Activated T-cell treated with anti-CD3 and anti-CD28 coated beads for 48 hours (primary cell): ENCODE measurements at places on chromosomes 7 and 10.

GRCh38 chr10:49001402-49001801 lies 61.8 kb upstream of the LRRC18 start:
- DNase-seq, result no peak

- no peak for DNase-seq
Observed at GRCh38 chr10:20999699-21000098, 102.6 kb upstream of the NEBL start.

DNA sequence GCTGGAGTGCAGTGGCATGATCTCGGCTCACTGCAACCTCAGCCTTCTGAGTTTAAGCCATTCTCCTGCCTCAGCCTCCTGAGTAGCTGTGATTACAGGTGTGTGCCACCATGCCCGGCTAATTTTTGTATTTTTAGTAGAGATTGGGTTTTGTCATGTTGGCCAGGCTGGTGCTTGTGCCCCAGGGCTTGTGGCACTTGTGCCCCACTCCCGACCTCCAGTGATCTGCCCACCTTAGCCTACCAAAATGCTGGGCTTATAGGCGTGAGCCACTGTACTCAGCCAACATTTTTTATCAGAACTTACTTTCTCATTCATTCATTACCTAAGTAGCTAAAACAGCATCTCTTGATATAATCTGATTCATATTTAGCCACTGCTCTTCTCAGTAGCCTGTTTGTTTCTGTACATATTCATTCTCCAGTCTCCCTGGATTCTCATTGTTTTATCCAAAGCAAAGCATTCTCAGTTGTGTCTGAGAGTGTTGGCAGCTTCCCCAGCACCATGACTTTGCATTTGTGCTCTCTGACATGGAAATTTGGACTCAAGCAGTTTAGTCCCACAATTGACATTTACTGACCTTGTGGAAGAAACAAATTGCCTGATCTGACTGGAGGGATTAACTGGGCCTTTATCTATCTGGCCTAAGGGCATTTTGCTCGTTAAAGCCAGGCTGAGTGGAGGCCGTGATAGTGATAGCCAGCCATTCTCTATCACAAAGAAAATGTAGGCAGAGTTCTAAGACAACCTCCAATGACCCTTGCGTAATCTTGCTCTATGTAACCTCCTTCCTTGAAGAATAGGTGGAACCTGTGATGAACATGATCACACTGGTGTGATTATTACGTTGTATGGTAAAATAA lies 44.9 kb downstream of the AKR1B15 start:
- no peak for DNase-seq

DNA sequence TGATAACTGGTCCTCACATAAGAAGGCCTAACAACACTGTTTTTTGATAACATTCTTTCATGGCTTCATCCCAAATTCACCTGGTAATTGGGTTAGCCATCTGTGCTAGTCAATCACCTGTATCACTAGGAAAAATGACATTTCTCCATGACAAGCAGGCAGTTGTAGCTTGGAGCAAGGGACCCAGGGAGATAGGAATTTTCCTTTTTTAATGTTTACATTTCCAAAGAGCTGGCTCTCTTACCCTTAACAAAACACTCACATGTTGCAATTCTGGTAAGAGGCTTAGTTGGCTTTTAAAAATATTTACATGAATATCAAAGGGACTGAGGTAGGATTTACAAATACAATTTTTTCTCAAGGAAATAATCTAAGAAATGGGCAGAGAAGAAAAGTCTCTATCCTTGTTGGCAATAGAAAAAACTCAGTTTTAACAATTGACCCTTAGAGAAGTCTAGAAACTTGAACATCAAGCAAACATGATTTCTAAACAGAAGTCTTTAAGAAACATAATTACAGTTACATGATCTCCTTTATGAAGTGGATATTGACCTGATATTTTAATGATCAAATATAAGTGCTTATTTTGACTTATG lies 16.1 kb upstream of the AKR1C1 start:
- DNase-seq, result no peak

DNA sequence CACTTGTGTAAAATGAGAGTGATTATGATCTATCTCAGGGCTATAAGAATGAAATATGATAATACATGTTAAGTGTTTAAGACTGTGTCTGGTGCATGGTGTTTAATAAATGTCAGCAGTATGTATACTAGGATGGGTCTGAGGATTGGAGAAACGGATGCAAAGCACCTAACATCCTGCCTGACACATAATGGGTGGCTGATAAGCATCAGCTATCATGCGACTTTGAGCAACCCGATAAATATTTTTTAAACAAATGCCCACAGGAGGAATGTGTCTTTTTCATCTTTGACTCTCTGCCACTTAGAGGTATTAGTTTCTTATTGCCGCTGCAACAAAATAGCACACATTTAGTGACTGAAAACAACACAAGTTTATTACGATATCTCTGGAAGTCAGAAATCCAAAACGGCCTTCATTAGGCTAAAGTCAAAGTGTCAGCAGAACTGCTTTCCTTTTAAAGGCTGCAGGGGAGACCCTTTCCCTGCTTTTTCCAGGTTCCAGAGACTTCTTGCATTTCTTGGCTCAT lies 93.2 kb upstream of the ARHGAP21 start:
- DNase-seq, result no peak

GRCh38 chr7:100208911-100209408 lies 10.8 kb upstream of the PVRIG start:
- DNase-seq, result no peak

- DNase-seq, result no peak
Observed at GRCh38 chr10:58648131-58648530, 135.5 kb downstream of the BICC1 start.

DNA sequence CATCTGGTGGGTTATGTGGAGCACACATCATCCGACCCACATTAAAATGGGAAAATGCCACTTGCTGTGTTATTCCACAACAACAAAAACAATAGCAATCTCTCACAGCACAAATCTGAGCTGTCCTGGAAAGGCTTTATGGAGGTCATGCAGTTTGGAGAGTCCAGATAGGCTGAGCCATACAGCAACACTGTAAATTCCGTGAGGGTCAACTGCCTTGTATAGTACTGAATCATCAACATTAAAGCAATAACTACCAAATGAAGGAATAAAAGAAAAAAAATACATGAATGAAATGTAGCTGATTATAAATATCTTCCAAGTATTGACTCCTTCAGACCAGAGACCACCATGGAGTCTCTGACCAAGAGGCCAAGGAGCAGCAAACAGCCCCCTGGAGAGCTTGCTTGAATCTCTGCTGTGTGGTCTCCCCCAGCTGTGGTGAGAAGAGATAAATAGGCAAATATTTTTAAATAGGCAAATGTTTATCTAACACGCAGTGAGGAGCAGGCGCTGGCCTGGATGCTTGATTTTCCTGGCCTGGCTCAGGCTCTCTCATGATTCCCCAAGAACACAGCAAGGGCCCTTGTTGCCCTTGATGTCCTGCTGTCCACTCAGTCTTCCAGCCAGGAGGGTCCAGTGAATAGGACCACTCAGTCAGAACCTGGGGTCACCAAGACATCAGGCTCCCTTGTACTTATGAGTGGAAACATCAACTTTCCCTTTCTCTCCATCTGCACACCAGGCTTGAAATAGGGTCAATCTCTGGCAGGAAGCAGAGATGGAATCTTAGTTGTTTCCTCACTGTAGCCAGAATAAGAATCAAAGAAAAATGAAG lies 1021.3 kb downstream of the XPNPEP1 start:
- no peak for DNase-seq

GRCh38 chr10:8137272-8137681 lies 82.8 kb downstream of the GATA3 start:
- DNase-seq, result peak; percentile 31

GRCh38 chr10:77555591-77556212 lies 81.9 kb downstream of the KCNMA1 start:
- DNase-seq, result no peak

GRCh38 chr7:3106361-3106826 lies 62.7 kb upstream of the CARD11 start:
- DNase-seq, result peak; percentile 45

DNA sequence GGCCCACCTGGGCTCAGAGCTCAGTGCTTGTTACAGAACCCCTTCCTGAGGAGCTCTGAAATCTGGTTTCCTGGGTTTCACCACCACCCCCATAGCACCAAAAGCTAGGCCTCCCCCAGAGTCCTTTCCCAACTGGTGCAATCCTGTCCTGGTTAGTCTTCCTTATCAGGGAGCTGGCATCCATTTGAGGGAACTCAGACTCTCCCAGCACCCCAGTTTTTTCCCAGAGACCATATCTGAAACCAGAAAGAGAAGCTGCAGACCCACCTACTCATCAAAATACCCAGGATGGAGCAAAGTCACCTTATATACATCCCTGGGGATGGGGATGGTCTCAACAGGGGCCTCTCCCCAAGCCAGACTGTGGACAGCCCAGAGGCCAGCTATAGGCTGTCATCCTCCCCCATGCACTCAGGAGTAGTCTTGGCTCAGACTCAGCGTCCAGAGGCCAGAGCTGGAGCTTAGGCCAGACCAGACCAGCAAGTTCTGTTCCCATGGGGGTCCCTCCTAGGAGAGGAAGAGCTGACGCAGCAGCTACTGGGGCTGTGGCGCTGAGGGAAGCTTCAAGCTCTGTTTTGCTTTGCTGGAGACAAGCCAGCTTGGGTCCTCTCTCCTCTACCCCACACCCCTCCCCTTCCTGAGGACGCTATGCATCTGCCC lies 3.0 kb downstream of the TBATA start:
- no peak for DNase-seq

- DNase-seq, result no peak
Observed at GRCh38 chr10:121244818-121245217, 353.4 kb downstream of the FGFR2 start.

GRCh38 chr7:157691586-157692459 lies 355.0 kb downstream of the DNAJB6 start:
- no peak for DNase-seq

DNA sequence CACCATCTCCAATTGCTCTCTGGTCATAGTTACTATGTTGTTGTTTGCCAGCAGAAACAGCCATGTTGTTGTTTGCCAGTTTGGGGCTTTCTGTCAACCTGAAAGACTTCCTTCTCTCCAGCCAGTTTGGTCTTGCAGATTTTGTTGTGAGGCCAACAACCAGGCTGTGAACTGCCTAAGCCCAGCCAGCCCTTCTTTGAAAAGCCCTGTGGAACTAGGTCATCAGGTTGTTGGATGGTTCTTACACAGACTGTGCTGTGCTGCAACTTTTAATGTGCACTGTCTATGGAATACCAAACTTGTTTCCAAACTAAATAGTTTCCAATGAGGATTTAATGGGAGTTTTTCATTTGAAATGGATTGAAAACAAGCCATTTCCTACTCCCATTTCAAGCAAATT lies 592.7 kb upstream of the GALNT17 start:
- DNase-seq, result no peak

DNA sequence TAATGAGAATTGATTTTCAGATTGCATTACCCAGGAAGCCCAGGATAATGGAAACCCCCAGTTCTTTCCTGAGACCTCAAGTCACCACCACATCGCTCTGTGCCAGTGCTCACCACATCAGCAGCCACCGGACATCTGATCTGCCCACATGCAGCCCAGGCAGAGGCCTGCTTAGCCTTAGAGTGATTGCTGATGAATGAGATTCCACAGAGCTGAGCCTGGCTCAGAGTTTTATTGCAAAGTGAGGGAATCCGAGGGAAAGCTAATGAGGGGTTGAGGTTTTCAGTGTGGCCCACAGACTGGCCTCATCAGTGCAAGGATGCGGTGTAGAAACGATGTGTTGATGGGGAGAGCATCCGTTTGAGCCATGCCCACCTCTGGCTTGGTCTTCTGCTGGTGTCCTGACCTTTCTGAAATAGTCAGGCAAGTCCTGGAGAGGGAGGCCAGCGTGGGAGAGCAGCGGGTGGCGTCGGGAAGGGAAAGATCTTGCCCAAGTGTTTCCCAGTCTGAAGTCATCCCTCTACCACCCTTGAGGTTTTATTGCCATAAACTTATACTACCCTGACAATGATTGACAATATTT lies 120.3 kb downstream of the ITIH5 start:
- DNase-seq, result no peak

DNA sequence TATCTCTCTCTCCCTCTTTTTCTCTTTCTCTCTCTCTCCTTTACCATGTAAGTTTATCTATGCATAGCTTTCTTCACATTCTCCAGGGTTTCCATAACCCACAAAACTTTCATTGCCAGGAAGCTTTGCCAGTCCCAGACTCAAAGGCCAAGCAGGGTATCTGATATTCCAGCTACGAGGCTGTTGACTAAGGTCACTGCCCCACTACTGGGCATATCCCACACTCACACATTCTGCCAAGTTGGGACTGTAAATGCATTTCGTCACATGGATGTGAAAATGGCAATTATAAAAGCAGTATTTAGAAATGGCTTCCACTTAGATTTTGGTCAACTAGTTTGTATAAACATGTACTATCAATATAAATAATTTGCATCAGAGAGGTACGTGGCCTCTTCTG lies 43.3 kb upstream of the SEPTIN7 start:
- DNase-seq, result no peak

DNA sequence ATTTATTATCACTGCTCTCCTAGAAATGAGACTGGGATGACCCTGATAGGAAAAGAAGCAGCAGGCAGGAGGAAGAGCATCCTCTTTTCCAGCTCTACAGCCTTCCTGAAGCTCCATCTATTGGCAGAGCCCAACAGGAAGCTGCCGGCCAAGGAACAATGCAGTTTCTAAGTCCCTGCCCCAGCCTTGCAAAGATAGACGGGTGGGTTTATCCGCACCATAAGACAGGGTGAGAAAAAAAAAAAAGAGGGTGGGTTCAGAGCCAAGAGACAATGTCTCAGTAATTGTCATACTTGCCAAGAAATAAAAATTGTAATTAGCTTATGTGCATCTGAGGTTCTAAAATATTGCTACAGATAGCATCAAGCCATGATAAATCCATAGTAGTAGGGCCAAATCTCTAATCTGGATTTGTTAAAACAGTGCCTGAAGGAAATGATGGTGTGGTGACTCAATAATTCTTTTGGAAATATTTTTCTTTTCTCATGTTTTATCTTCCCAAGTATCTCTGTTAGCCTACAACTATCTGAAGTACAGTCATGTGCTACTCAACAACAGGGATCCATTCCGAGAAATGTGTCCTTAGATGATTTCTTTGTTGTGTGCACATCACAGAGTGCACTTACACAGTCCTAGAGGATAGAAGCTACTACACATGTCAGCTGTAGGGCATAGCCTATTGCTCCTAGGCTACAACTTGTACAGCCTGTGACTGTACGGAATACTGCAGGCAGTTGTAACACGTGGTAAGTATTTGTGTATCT lies 242.9 kb upstream of the CXCL12 start:
- DNase-seq, result no peak
